Fibroblast of gingiva (primary cell): ENCODE measurements at places on chromosomes 6 and 20.

DNA sequence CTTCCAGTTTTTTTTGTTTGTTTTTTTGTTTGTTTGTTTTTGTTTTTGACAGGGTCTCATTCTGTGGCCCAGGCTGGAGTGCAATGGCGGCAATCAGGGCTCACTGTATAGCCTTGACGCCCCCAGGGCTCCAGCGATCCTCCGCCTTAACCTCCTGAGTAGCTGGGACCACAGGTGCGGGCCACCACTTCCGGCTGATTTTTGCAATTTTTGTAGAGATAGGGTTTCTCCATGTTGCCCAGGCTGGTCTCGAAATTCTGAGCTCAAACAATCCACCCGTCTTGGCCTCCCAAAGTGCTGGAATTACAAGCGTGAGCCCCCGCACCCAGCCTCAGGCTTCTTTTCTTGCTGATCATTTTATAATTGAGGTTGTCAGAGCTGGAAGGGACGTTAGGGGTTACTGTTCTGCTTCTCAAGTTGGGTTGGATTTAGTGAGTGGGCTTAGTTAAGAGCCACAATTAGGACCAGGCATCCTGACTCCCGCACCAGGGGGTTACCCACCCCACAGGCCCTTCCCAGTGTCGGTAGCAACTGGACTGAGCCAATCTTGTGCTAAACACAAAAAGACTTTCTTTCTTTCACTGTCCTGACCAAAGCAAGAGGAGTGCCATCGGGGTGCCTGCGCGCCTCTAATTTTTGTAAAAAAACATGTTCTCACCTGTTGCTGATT lies 13.1 kb upstream of the ZSCAN9 start:
- DNase-seq, result no peak

GRCh38 chr6:37632291-37632690 lies 65.4 kb downstream of the MDGA1 start:
- no peak for DNase-seq

DNA sequence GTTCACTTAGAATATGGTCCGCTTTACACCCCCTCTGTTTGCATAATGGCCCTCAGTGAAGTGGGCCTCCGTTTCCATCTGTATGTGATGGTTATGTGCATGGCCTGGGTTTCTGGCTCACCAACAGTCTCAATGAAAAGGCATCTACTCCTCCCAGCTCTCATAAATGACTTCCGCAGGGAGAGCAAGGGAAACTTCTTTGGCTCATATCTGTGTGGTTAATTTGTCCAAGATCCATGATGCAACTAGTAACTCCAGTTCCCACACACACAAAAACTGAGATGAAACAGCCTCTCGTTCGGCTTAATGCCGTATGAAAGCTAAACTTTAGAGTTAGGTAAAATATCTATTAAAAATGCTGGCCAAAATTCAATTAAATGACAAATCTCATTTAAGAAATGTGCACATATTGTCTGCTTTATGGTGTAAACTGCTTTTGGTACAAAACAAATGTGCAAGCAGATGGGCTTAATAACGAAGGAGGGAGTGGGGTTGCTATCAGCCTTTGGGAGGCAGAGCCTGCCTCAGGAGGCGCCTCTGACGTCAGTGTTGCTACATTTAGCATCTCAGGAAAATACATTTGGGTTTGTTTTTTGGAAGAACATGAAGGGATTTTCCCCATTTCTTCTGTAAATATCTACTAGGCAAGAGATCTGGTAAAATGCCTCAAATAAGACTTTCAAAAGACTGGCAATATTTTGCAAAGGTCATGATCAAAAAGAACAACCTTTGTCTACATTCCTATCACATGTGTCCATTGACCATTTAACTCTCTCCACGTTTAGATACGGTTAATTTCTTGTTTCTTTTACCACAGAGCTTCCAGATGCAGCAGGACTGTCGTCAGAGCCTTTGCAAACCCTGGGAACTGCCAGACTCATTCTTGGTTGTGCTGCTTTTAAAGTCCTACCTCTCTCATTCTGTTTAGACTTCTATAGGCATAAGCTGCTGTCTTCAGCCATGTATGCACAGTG lies 96.8 kb downstream of the ARMC2 start:
- peak; percentile 92 for DNase-seq

DNA sequence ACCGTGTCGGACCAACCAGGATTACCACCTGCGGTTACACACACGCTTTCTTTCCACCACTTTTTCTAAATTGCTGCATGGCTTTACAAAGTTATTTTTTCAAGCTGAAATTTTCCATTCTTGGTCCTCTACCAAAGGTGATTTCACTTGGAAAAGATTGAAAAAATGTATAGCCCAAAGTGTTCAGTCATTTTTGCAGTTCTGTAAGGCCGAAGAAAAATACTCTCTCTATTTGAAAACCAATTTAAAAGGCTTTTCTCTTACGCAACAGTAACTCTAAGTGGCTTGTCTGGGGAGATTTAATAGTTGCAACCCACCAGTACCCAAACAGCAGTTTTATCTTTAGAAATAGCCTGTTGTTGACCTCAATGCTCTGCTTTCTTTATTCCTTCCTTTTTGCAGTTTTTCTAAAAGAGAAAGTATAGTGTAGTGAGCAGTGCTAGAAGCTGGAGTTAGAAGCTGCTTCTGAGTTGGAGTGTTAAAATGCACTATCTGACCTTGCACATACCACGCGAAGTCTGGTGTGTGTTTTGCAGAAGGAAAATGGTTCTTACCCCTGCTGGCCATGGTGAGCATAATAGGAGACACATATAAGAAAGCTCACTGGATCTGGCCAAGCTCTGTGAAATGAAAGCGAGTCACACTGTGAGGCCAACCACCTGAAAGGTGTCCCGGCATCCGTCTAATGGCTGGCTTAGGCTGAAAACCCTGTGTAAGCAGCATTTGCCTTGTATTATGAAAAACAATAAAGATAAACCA lies 271.6 kb upstream of the PRND start:
- no peak for DNase-seq

DNA sequence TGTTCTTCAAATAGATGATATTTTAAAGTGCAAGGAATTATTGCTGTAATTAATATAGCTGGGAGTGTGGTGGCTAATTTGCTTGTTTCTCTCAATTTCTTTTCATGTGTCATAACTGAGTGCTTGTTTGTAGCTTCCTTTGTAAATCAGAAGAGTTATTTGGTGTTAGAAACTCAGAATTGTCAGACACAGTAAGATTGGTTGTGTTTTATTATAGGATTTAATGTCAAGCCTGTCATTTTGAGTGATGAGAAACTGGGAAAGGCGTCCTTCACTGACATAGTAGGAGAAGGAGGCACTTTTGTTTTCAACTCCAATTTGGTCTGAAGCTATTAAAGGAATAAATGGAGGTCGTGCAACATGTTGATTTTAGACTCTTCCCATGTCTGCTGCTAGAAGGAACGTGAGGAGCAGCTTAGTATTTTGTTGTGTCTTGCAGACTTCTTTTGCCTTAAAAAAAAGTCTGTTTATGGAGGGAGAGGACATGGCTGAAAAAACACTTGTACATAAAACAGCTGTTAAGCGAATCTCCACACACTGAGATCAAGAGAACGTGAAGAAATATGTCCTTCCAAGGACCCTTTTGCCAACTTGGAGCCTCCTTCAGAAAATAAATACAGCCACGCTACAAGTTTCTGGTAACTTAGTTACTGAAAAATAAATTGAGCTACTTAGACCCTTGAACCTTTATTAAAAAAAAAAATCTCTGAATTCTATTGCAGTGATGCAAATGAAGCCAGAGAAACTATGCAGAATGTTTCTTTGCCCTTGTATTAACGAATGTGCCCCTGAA lies 59.5 kb downstream of the BMP6 start:
- peak; percentile 21 for DNase-seq

- DNase-seq, result peak; percentile 85
Observed at GRCh38 chr6:16136621-16137450, 8.0 kb downstream of the MYLIP start.

GRCh38 chr6:13763740-13764381 lies 50.5 kb downstream of the MCUR1 start:
- no peak for DNase-seq

DNA sequence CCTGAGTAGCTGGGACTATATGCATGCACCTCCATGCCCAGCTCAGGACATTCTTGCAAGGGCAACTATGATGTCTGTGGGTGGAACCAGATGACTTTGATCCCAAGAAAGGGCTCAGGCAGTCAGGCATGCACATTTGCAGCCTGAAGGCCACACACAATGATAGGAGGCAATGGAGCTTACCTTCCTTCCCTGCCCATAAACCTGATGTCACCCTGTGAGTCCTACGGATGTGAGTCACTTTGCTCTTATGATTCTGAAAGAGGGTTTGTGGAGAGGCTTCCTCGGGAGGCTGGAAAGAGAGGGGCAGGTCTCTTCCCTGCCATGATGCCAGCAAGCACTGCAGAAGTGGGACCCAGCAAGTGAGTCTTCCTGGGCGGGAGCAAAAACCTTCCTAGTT lies 202.4 kb downstream of the LY86 start:
- DNase-seq, result no peak

DNA sequence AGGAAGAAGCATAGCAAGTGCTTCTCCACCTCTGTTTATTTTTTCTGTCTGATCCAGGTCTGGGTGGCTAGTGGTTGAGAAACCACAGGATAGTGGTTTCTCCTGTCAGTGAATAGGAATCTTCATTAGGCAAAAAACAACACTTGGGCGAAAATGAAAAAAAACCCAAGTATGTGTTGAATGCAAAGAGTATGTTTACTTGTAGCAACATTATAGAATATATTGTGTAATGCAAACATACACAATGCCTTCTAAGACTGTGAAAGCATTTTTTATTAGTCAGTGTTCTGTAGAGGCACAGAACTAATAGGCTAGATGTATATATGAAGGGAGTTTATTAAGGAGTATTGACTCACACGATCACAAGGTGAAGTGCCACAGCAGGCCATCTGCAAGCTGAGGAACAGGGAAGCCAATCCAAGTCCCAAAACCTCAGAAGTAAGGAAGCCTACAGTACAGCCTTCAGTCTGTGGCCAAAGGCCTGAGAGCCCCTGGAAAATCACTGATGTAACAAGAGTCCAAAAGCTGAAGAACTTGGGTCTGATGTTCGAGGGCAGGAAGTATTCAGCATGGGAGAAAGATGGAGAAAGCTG lies 111.1 kb downstream of the UST start:
- DNase-seq, result peak; percentile 74

DNA sequence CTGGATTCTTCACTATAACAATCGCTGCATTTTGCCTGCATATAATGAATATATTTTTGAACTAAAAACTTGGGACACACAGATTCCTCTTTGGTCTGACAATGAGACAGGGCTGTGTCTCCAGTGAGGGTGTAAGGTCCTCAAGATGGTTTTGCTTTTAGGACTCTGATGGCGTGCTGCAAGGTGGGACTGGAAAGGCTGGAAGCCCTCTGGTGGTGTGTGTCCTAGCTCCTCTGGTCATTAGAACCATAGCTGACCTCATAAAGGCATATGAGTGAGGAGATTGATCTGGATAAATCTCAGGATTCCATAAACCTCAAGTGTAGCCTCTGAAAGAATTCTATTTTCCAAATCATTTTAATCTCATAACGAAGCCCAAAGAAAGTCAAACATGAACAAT lies 108.4 kb upstream of the ASF1A start:
- no peak for DNase-seq

DNA sequence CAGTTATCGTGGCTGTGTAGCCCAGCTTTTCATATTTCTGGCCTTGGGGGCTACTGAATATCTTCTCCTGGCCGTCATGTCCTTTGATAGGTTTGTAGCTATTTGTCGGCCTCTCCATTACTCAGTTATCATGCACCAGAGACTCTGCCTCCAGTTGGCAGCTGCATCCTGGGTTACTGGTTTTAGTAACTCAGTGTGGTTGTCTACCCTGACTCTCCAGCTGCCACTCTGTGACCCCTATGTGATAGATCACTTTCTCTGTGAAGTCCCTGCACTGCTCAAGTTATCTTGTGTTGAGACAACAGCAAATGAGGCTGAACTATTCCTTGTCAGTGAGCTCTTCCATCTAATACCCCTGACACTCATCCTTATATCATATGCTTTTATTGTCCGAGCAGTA lies 475 bp downstream of the OR2B6 start:
- DNase-seq, result no peak

DNA sequence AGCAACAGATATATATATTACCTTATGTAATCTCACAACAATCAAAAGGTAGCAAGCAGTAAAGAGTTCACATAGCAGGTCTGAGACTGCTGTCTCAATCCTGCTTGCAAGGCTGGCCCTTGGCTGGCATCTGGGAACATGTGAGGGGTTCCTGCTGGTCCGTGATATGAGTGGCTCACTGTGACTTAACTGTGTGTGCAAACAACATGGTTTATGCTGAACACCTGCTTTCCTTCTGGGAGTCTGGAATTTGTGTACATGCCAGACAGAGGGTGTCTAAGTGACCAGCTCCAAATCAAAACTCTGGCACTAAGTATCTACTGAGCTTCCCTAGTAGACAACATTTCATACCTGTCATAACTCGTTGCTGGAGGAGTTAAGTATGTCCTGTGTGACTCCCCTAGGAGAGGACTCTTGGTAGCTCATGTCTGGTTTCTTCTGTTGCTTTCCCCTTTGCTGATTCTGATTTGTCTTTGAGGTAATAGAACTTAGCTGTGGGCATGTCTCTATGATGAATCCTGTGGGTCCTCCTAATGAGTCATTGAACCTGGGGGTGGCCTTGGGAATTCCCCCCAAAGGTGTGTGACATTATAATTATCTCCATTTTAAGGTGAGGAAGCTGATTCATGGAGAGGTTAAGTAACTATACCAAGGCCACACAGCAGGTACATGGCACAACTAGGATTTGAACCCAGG lies 131.6 kb upstream of the NEDD9 start:
- DNase-seq, result no peak

DNA sequence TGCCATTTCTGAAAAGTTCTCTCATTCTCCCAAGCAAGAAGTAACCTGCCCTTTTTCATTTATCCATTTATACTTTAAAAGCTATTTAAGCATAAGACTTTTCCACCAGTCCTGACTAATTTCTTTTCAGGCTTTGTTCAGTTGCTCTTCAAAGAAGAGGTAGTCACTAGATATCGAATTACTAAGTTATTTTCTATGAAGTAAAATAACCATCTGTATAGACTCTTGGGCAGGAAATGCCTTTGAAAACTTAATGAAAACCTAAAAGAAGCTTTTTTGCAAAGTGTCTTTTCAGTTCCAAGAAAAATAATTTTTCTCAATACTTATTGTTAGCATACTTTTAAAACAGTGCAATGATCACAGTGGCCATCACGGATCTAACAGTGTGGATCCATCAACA lies 31.3 kb upstream of the LAMP5 start:
- DNase-seq, result peak; percentile 24

DNA sequence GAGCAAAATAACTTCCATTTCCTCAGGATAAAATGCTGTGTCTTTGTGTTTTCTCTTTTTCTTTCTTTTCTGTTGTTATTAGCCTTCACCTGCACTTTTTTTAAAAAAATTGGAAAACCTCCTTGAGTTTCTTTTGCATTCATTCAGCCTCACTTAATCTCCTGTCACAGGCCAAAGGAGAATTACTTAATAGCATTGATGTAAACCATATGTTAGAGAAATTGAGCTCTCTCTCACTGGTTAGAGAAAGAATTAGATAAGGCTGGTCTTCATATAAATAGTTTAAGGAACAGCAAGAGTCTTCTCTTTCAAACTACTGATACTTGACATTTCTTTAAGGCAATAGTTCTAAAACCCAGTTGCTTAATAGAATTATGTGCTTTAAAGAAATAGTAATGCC lies 564.2 kb downstream of the TFAP2B start:
- DNase-seq, result peak; percentile 6

GRCh38 chr6:14711056-14711703 lies 534.7 kb upstream of the JARID2 start:
- peak; percentile 38 for DNase-seq
